ENCODE measurements at places on chromosomes 1 and 21. TPM values are rescaled to one million over a fixed set of nuclear protein-coding genes. Genes with fewer than 3 reads are reported as not detected.

The FCRL6 gene
- total RNA-seq, result not detected

The EXTL1 gene
- 20.1 TPM for total RNA-seq

The WNT4 gene
- total RNA-seq, result 6.7 TPM

The REN gene
- not detected for total RNA-seq

The TBX15 gene
- 48.4 TPM for total RNA-seq

The KRTAP12-2 gene
- not detected for total RNA-seq

The TNFRSF4 gene
- total RNA-seq, result not detected

The RGL1 gene
- 6.3 TPM for total RNA-seq

The ST6GALNAC3 gene
- total RNA-seq, result not detected

DNA sequence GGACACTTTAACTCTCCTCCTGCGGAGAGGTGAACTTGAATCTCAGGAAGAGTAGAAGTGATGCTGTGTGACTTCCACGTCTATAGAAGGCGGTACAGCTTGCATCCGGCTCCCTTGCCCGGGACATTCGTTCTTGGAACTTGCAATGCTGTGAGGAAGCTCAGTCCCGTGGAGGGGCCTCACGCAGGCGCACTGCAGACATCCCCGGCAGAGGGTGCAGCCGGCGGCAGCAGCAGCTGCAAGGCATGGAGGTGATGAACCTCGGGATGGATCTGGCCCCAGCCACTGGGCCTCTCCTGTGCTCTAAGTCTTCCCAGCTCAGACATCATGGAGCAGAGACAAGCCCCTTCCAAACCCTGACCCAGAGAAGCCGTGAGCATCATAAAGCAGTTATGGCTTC, 61.8 kb upstream of the SOD1 start:
- no peak for DNase-seq

DNA sequence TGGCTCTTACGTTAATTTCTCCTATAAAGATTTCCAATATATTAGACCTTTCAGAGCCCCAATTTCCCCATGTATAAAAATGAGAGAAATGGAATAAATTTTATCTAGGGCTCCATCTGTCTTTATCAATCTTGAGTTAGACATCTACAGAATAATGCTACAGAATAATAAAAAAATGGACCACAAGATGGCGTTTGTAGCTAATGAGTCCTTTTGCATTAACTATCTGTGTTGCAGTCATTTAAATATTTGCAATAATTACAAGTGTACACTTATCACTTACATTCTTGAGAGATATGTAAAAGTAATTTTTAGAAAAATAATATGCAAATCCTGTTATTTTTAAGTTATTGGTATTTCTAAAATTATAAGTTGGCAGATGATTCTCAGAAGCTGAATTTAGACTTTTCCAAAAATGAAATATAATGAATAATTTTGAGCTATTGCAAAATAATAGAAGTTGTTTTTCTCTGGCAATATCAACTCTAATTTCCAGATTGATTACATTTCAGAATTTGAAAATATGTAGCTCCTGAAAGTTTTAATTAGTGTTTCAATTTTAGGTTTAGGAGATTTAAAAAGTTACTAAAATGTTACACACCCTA, 87.7 kb downstream of the SNX7 start:
- DNase-seq, result peak; percentile 24

- DNase-seq, result no peak
These were observed at the start of gene KRTAP12-3 for GRCh38 chr21:44657635-44658540. Gene KRTAP12-3 (plus strand): TSS chr21:44657932. CDS start chr21:44657980, 48 bp downstream.

DNA sequence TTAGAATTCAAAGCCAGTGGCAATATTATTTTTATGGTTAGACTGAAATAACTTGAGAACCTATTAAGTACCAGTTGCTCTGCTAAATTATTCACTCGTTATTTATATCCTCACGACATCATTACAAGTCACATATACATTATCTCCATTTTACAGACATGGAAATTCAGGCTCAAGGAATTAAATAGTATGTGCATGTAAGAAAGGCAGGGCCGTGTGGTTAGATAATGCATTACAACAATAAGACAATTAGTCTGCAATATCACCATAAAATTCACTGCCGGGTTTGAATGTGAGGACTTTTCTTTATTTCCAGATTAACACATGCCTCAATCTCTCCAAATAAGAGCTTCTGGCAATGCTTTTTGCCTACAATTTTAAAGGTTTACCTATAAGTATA, 523.4 kb downstream of the PTBP2 start:
- DNase-seq, result no peak

DNA sequence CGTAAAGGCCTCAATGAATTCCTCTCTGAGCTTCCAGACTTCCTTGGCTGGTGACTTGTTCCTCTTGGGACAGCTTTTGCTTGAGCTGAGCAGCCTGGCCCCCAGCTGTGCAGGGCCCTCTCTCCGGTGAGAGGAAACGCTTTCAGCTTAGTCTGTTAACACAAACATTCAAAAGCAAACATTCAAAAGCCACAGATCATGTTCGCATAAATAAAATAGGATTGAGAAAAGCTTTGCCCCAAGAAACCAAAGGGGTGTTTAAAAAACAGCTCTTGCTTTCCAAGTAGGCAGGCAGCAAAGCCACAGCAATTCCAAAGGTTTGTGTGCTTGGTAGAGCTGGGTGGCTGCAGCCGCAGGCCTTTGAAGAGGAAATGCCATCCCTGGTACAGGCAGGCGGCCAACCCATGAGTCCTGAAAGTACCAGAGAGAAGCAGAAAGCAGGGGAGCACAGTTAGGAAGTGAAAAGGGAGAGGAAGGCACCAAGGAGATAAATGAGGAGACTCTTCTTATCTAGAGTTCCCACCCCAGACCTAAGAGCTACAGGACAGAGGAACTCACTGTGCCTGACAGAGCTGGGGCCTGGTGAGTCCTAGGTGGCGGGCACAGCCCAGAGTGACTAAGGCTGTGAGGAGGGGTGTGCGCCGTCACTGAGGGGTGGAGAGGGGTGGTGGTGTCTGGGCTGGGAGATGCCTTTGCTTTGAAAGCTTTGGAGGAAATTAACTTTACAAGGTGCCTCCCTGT, 48.4 kb downstream of the CCN1 start:
- peak; percentile 95 for DNase-seq

- no peak for DNase-seq
These were observed 2.5 kb downstream of the NBL1 start for GRCh38 chr1:19646377-19647319.

GRCh38 chr1:229034342-229034741, 236.6 kb upstream of the RAB4A start:
- no peak for DNase-seq

DNA sequence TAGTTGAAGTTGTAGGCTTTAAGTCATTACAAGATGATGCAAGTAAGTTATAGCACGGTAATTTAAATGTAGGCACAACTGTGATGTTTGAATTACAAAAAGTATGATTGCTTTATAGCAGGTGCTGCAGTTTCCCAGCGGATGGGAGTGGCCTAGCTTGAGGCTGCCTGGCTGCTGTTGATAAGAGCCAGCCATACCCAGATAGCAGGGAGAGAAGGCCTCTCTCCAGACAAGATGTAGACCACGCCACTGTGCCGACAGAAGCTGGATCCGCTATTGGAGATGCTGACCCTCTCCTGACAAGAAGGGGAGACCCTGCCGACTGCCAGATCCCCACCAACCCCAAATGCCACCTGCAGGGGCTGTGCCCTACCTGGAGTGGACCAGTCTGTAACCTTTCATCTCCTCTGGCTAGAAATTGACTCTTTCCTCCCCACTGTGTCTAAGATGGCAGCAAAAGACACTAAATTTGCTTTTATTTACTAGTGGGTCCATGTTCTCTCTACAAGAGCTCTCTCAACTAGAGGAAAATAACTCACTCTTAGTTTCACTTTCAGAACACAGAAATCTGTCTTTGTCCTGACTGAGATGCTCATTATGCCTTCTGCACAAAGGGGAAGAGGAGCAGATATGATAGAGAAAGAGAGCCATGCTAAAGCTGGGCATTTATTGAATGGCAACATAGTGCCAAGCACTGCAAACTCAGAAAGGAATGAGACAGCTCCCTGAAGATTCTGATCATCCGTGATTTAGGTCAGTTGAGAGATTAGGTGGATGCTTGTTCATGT, 127.9 kb downstream of the URB2 start:
- no peak for DNase-seq

- peak; percentile 38 for DNase-seq
These were observed 8.1 kb downstream of the PSMG1 start for GRCh38 chr21:39175154-39175553.

DNA sequence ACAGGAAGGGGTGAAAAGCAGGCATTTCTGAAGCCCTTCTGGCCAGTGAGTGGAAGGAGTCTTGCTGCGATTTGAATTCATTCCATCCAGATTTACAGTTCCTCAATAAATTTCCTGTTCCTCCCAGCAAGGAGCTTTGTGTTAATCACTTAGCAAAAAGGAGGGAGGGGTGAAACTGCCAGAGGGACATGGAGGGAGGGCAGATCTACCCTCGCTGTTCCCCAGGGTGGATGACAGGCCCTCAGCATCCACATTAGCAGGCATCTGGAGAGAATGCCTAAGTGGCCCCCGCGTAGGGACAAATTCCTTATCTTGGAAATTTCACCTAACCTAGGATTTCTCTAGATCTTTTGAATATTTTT, 1.2 kb downstream of the ETV3 start:
- peak; percentile 13 for DNase-seq

DNA sequence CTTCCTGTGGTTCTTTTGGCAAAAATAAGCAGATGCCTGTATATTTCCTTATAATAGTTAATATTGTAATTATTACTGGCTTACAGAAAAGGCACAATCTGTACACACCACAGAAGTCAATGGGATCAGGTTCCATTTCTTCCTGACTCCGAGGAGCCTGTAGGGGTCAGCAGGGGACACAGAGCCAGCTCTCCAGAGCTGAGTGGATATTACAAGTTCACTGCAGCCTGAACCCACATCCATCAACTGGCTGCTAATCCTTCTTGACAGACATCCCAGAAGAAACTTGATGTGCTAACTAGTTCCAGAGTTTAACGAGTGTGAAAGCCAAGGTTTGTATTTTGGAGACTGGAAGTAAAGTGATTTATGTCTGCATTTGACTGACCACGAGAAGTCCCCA, 203.8 kb downstream of the LMX1A start:
- peak; percentile 1 for DNase-seq

DNA sequence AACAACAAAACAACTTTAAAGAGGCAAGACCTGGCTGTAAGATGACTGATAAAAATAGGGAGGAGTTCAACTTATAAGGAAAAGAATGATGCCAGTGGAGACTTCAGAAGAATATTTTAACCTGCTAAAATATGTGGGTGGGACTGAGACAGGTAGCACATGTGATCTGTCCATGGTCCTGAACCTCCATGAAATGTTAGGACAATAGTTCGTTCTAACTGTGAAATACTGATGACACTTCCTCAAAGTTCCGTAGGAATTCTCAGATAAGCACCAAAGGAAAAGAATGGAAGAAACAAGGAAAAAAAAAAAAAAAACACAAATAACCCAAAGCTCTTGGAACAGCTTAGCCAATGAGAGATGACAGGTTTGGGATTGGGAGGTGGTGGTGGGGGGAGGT, 44.7 kb downstream of the CDC42BPA start:
- DNase-seq, result peak; percentile 21

DNA sequence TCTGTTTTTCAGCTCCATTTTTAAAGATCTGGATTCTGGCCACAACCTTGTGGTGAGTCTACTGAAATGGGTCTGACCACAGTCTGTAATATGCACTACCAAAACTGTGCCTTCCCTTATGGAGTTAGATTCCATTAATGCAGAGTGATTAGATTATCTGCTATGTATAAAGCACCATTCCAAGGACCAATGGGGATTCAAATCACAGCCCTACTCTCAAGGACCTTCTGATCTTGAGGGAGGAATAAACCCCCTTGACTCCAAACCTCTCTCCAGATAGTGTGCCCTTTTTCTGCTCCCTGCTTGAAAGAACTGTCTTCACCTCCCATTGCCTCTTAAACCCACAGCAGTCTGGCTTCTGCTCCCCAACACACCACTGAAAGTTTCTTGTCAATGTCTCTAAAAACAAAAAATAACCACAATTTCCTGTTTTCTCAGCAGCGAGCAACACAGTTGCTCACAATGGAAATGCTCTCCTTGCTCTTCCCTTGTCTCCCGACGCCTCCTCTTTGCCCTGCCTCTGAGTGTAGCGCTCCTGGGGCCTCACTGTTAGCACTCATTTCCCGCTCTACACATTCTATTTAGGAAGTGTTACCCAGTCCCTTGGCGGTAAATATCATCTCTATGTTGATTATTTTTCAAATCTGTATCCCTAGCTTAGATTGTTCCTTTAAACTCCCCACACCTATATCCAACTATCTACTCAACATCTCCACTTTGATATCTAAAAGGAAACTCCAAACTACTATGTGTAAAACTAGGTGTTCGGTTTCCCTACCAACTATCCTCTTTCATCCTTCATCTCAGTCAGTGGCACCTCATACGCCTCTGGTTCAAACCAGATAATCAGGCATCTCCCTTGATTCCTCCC, 13.6 kb downstream of the PCNX2 start:
- DNase-seq, result peak; percentile 74

DNA sequence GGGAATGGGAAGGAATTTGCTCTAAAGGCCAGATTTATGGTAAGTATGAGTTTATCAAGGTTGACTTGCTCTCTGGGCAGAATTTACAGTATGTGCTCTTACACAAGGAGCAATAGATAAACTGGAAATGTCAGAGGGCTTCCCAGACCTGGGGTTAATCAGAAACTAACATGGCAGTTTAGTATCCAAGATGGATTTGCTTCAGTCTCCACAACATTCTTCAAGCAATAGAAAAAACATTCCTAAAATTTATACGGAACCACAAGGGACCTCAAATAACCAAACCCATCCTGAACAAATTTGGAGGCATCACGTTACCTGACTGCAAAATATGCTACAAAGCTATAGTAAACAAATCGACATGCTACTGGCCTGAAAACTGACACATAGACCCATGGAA, 606.7 kb upstream of the CHRM3 start:
- peak; percentile 22 for DNase-seq

GRCh38 chr1:222629921-222630535, 12.1 kb downstream of the MIA3 start:
- no peak for DNase-seq

DNA sequence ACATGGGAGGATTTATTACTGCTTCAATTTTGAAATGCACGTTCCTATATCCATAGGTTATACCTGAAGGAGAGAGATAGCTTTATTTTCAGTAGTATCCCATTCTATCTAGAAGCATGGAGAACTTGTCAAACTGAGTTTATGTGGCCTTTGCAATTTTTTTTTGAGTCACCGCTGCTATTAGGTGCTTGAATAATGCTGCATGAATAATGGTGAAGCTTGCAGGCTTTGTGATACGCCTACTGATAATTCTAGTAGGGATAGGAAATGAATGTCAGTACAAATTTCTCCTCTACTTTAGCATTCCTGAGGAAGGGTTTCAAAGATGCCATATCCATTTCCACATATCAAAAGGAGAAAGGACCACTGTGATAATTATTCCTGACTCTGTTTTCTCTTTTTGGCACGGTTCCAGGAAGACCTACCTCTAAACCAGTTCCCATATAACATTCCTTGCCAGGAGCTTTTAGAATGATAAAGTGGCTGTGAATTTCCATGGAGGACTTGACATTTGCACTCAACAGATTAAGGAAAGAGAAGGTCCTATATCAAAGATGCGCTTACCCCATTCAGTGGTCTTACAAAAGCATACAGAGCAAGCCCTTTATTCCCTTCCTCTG, 83.5 kb downstream of the SPATA46 start:
- DNase-seq, result no peak

GRCh38 chr1:152048416-152049009, 11.7 kb upstream of the S100A11 start:
- DNase-seq, result peak; percentile 91

Data from myocyte (in vitro differentiated cells).